DMS53 (cell line): ENCODE measurements at places on chromosomes 12 and 14.

DNA sequence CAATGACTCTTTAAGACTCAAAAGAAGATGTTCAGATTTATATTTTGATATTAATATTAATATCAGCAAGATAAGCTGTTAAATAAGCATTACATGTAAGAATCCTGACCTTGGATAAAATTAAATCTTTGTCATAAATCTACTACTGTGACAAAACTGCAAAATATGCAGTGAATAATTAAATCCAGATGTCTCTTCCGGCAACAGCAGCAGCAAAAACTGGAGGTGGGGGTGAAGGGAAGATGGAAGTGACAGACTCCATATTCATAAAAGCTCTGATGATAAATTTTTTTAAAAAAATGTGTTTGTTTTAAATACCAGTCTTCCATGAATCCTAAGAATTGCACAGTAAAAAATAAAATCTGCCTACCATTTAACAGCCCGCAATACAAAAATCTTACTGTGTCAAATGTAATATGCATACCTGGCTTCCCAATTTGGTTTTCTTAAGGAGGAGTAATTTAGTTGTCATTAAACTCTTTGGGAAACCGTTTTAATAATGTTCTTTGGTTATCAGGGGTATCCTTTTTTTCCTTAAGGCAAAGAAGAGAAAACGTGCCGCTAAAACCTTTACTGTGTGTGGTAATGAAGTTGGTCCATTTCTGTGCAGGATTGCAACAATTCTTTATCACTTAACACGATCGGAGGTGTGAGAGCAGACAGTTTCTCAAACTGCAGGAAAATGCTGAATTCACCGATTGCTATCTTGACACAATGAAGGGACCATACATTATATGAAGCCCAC, 478.2 kb downstream of the DIO2 start:
- no peak for DNase-seq

GRCh38 chr14:89844508-89844907, 110.0 kb downstream of the EFCAB11 start:
- no peak for DNase-seq

DNA sequence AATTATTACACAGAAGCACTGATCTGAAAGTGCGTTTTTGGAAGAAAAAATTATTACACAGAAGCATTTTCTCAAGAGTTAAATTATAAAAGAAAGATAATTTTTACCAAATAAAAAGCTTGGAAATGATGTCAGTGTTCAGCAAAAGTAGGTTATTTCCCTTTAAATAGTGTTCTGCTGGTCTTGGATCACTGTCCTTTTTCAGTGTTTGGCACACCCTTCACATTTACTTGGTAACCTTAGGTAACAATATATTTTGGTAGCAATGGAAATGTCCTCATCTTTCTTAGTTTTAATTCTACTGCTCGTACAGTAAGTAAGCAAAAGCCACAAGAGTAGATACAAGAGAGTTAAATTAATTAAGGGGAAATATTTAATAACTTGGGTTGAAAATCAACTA, 40.3 kb downstream of the FERMT2 start:
- DNase-seq: no peak

DNA sequence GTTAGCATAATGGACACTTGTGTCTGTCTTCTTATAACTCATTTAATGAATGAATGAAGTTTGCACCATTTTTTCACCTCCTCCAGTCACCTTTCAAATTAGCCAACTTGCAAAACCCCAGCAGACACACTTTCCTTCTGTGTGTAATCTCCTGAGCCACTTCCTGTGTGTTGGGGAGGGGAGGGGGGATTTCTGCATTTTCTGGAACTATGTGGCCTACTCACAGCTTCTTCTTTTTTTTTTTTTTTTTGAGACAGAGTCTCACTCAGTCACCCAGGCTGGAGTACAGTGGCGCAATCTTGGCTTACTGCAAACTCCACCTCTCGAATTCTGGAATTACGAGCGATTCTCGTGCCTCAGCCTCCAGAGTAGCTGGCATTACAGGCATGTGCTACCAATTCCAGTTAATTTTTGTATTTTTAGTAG, 4.1 kb upstream of the SERPINA1 start:
- DNase-seq: no peak

GRCh38 chr12:100346660-100347059, 10.2 kb upstream of the SLC17A8 start:
- peak; percentile 75 for DNase-seq

DNA sequence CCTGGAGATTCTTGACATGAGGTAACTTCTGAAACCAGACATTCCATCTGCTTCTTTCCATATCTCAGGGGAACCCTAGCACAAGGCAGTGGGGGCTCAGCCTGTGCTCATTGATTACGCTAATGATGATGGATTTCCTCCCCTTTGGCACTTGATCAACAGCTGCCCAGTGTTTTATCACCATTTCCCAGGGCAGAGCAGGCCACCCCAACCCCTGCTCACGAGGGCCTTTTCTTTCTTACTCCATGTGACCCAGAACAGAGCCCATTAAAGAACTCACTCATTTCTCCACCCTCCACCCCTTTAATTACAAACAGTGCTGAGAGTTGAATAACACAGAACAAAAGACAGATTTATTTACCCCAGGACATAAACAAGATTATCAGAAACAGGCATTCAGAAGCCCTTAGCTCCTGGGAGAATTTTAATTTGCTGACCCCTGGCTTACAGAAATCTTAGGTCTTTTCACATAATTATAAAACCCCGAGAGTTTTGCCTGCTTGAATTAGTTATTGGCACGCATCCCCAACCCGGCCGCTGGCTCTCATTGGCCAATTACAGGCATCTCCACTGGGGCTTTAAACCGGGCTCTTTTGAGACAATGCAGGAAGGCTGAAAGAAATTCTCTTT, 32.0 kb upstream of the CCDC60 start:
- DNase-seq: no peak

- no peak for DNase-seq
Observed at GRCh38 chr14:36857842-36858445, 196.3 kb downstream of the PAX9 start.

DNA sequence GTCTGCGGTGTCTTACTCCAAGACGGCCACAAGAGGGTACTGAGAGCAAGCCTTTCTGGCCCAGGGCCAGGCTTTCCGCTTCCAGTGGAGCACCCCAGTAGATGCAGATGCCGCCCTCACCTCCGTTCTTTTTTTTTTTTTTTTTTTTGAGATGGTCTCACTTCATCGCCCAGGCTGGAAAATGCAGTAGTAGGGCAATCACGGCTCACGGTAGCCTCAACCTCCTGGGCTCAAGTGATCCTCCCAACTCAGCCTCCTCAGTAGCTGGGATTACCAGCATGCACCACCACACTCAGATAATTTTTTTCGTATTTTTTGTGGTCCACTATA, 5.6 kb upstream of the LBHD2 start:
- peak; percentile 80 for DNase-seq

DNA sequence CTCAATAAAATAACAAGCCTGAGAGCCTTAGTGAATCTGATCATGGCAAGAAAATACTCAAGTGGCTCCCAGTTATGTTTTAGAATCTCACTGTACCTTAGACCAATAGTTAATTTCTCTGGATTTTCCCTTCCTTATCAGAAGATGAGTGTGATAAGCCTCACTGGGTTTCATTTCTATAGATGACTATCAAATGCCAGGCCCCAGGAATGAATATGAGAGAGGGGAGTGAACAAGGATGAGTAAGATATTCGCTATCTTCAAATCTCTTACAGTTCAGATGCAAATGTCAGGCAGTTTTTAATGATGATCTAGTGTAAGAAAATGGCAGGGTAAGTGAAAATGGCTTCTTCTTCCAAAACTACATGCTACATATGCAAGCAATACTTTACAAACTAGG, 26.1 kb upstream of the OR10P1 start:
- no peak for DNase-seq

- DNase-seq: no peak
Observed at GRCh38 chr12:68294251-68294650, 37.9 kb downstream of the MDM1 start.

DNA sequence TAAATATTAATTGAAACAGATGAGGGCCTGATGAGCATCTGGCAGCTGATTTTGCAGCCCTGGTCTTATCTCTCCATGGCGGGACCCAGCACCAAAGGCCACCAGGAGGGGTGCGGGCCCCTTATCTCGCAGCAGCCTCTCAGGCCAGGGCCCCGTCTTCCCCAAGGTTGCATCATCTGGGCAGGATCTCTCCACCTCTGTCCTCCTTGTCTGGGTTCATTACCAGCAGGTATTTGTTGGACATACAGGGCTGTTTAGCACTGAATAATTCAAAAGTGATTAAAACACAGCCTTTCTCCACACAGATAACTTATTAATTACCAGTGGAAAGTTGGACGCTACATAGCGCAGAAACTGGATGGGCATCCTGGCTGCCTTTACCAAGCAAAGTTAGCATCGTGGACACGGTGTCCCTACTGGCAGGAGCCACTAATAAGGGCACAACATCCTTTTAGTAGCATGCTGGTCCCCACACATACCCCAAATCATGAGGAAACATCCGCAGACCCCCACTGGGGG, 25.8 kb downstream of the TMEM120B start:
- DNase-seq: no peak

GRCh38 chr14:50559990-50560930, at the start of gene ATL1:
ATL1 (plus strand) TSS chr14:50560145; CDS start chr14:50560266, 121 bp downstream.
- DNase-seq: peak; percentile 76

DNA sequence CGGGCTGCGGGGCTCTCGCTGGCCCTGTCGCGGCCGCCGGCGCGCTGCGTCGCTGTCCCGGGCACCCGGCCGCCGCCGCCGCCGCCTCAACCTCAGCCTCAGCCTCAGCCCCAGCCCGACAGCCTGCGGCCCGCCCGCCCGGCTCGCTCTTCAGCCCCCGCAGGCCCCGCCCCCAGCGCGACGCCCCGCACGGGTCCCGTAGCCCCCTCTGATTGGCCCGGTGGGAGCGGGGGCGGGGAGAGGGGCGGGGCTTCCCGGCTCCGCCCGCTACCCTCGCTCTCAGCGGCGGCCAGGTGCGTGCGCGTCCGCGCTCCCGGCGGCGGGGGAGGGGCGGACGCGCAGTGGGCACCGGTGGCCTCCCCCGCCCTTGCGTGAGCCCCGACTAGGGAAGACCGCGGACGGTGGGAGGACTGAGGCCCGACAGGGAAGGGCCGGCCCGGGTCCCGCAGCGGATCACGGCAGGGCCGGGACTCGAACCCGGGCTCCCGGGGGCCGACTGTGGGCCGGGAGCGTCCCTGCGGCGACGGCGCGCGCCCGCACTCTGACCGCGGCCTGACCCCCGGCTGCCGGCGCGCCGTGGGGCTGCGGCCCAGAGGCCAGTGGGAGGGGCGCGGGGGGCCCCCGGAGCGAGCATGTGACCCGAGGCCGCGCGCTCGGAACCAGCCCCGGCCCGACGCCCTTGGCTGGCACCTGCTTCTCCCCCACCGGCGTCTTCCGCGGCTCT, at the start of gene PPP1R13B:
TSS of gene PPP1R13B (minus strand) at position 125 of the 724 bp plus-strand sequence. CDS start 268 bp downstream, outside the sequence.
- DNase-seq: peak; percentile 92
